ENCODE measurements at places on chromosomes 3 and 15. TPM values are rescaled to one million over a fixed set of nuclear protein-coding genes. Genes with fewer than 3 reads are reported as not detected.

The LPCAT4 gene
- total RNA-seq = 72.4 TPM

The ANKRD34C gene
- not detected for total RNA-seq

The TRH gene
- not detected for total RNA-seq

The SAMD7 gene
- not detected for total RNA-seq

The ATP10A gene
- 3.4 TPM for total RNA-seq
